Fibroblast of skin of scalp (primary cell): ENCODE measurements at places on chromosomes 5 and 9.
A peak's percentile ranks its signal among the peaks of the same experiment; 100 is the strongest.

GRCh38 chr9:34486572-34486971, 28.0 kb downstream of the DNAI1 start:
- no peak for DNase-seq

DNA sequence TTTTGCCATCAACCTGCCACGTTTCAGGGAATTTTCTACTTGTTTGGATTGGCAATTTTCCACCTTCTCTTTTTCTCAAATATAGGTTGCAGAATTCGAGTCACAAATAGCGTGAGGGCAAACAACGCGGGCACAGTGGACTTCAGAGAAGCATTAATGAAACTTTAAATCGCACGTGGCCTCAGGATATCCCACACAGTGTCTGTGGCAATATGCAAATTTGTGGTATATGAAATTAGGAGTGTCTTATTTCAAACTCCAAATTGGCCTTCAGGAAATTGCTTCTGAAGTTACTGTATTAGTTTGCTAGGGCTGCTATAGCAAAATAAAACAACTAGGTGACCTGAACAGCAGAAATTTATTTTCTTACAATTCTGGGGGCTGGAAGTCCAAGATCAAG, 91.2 kb downstream of the MTRR start:
- no peak for DNase-seq

- DNase-seq: no peak
Observed at GRCh38 chr9:108367188-108367587, 488.6 kb downstream of the ACTL7B start.

GRCh38 chr5:1151316-1151715, 39.5 kb upstream of the SLC12A7 start:
- no peak for DNase-seq

DNA sequence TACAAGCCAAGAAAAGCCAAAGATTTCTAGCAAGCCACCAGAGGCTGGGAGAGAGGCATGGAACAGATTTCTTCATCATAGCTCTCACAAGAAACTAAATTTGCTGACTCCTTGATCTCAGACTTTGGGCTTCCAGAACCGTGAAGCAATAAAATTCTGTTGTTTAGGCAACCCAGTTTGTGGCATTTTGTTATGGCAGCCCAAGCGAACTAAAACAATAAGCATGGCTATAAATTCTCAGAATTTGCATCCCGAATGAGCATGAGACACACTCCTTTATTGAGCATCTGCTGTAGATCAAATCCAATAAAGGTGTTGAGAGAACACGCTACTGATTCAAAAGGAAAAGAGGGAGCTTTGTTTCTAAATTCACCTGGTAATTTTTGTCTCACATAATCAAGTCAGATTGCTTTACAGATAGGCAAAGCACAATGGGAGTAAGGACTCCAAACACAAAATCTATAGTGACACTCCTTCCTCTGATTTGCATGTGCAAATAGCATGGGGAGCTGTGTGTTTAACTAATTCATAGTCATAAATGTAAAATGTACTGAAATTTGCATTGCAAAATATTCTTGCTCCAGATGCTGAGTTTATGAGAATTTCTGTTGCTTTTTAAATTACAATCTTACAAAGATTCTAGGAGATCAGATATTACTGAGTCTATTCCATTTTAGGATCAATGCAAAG, 308.7 kb downstream of the MED10 start:
- no peak for DNase-seq

DNA sequence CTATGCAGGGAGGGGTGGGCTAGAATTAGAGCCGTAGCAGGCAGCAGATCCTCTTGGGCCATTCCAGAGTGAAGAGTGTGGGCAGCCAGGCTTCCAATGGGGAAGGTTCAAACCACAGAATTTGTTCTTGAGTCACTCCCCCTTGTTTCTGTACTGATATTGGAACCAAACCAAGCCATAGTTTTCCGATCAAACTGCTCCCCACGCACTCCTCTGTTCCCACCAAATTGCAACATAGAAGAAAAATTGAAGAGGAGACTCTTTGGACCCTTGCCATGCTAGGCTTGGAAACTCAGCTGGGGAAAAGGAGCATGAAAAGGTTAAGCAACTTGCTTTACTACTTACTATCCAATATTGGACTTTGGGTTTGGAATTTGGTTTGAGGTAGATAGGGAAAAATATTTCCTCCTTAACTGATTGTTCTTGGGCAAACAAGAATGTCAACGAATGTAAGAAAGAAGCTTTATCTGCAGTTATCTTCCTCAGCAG, 165.8 kb upstream of the NR3C1 start:
- DNase-seq: peak; percentile 67

- DNase-seq: peak; percentile 40
Observed at GRCh38 chr5:5014586-5015235, 125.4 kb upstream of the ADAMTS16 start.

DNA sequence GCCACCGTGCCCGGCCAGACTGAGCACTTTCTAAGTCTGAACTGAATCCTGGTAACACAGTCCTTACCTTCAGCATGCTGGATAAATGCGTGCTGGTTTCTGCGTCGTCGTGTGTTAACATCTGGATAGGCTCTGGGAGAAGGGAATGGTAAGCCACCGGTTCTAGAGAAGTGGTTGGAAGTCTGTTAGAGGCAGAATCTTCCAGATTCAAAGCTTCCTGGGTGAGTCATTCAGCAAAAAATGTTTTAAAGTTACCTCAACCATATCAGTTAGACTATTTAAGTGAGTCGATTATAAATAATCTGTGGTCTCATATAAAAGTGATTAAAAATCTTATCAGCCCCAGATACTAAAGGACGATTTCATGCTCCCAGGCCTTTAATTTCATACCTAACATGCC, 256.5 kb upstream of the NFIL3 start:
- no peak for DNase-seq

GRCh38 chr9:137586854-137587253, 3.5 kb downstream of the ZMYND19 start:
- no peak for DNase-seq

DNA sequence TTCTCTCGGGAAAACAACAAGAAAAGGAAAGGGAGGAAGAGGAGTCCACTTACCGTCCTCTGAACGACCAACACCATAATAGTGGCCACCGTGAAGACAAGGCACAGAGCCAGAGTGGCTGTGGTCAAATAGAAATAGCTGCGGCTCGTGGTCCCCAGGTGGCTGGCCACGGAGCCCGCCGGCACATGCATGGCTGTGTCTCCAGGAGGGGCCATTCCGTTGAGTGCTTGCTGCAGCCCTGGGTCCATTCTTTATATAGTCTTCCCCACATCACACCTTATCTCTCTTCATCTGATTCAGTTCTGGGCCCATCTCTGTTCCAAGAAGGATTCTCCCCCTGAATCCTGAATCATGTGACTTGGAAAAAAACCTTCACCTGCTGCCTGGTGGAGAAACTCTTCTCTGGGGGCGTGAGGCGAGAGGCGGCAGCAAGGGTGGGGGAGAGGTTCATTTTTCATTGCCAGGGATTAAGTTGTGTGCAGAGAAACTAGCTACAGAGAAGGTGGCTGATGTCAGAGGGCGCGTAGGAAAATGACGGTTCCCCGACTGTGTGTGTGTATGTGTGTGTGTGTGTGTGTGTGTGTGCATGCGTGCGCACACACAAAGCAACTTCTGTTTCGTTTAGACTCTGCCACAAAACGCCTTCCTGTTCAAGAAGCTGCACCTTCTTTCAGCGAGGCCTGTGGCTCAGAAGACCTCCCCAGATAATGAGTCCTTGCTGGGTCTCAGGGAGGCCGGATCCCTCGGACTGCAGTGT, at the start of gene TNFSF8:
Gene TNFSF8 (minus strand): TSS at position 536 of the 757 bp plus-strand sequence. CDS start 288 bp downstream, at position 248.
- DNase-seq: no peak

GRCh38 chr9:26913138-26913668, 20.6 kb upstream of the CAAP1 start:
- no peak for DNase-seq

GRCh38 chr9:104835161-104835560, 71.2 kb downstream of the NIPSNAP3B start:
- no peak for DNase-seq
